ENCODE measurements at places on chromosomes 6 and 20. TPM values are rescaled to one million over a fixed set of nuclear protein-coding genes. Genes with fewer than 3 reads are reported as not detected.

The PLN gene
- not detected for total RNA-seq

- no peaks in the 10 kb centered on the region for H3K4me1 ChIP-seq
- H3K4me3 ChIP-seq: no peak overlapping the region
- no peak for DNase-seq
- H3K36me3 ChIP-seq: no peaks in the 10 kb centered on the region
- H3K27me3 ChIP-seq: no peaks in the 10 kb centered on the region
Measured at GRCh38 chr6:2073476-2073875, 171.9 kb downstream of the GMDS start.

DNA sequence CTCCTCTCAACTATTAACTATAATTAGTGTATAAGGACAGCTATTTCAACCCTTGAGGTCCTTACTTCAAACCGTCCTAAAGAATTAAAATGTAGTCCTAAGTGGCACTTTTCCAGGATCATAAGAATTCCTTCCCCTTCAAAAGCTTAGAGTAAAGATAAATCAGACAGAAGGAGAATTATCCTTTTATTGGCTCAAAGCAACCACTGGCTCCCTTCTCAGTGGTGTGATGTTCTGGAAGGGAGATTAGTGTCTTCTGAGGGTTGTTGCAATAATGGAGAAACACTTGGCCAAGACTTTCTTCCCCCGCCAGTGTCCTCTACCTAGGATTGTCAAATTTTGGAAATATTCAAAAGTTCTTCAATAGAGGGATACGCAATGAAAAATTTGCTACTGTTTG is 89.1 kb upstream of the PLEKHG1 start:
- no peak overlapping the region for H3K27ac ChIP-seq
- no peaks in the 10 kb centered on the region for H3K27me3 ChIP-seq
- H3K4me3 ChIP-seq: no peak overlapping the region
- no peak for DNase-seq
- H3K4me1 ChIP-seq: peaks cover 8% of the 10 kb centered on the region

GRCh38 chr20:10687895-10688294 is 14.1 kb upstream of the JAG1 start:
- H3K36me3 ChIP-seq: no peaks in the 10 kb centered on the region
- no peak overlapping the region for H3K27ac ChIP-seq
- DNase-seq: no peak
- H3K4me3 ChIP-seq: no peak overlapping the region
- H3K27me3 ChIP-seq: no peaks in the 10 kb centered on the region
